Activated CD4-positive, CD25-positive, alpha-beta regulatory T cell (primary cell): ENCODE measurements at places on chromosomes 5 and 9.

DNA sequence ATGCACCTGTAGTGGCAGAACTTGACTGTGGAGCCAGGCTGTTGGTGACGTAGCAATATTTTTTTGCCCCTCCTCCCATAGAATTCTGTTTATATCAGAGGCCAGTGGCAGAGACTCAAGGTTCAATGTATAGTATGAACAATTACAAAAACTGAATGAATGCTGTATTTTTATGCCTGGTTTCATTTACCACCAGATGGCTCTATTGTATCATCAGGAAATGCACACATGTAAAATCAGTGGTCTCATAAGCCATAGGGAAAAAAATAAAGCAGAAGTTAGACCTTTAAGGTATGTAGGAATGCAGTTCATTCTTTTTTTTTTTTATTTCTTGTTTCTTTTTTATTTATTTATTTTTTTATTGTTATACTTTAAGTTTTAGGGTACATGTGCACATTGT is 43.6 kb downstream of the CCDC192 start:
- no peak for DNase-seq

DNA sequence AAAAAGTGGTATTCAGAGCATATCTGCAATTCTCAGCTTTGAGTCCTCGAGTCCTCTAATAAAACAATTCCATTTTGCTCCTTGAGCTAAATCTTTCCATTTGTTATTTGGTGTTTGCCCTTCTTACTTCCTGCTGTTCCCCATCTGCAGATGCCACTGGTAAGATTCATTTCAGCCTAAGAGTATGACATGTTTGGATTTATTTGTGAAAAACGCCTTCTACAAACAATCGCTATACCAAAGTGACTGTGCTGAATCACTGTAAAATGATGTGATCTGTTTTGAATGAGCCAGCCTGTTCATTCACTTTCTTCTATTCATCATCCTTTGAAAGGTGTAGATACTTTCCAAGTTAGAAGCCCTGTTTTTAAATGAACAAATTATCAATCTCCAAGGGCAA is 27.7 kb downstream of the KCTD16 start:
- DNase-seq, result no peak

- DNase-seq, result no peak
These were observed 8.4 kb upstream of the ZNF354C start for GRCh38 chr5:179051784-179052183.

- no peak for DNase-seq
These were observed 18.2 kb upstream of the STK32A start for GRCh38 chr5:147216552-147217154.
